Suprapubic skin (tissue), 4 donors: ENCODE measurements at places on chromosomes 3 and 15. TPM values are rescaled to one million over a fixed set of nuclear protein-coding genes. Genes with fewer than 3 reads are reported as not detected.

Gene RTP4
- total RNA-seq = 1.3 TPM

Gene UROC1
- not detected for total RNA-seq

DNA sequence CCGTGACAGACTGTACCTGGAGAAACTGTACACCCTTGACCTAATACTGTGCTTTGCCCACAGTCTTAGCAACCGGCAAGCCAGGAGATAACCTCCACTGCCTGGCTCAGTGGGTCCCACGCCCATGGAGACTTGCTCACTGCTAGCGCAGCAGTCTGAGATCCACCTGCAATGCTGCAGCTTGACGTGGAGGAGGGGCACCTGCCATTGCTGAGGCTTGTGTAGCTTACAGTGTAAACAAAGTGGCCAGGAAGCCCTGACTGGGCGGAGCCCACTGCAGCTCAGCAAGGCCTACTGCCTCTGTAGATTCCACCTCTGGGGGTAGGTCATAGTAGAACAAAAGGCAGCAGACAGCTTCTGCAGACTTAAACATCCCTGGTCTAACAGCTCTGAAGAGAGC lies 189.3 kb downstream of the EDEM1 start:
- no peak for DNase-seq

DNA sequence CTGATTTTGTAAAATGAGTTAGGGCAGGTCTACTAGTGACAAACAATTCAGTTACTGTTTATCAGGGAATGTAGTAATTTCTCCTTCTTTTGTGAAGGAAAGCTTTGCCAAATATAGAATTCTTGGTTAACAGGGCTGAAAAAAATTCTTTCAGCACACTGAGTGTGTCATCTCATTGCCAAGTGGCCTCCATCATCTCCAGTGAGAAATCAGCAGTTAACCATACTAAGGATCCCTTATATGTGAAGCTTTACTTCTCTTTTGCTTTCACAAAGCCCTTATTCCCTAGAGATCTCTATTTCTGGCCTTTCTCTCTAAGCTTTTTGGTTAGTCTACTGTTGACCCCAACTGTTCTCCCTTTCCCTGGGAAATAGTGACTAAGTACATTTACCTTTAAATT lies 269.1 kb downstream of the SCAPER start:
- DNase-seq = no peak

DNA sequence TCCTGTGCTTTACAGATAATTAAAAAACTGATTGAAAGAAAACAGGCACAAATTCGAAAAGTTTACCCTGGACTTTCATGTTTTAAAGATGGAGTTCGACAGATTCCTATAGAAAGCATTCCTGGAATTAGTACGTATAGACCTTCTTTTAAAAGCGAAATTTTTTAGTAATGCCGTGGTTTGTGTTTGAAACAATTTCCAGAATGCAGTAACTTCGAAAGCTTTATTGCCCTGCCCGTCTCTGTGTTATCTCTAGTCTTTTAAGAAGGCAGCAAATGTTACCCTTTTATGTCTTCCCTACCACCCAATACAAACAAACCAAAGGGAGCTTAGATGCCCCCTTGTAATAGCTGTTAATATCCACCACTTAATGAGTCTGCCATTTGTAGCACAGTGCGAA lies 39.7 kb downstream of the SGO1 start:
- no peak for DNase-seq

DNA sequence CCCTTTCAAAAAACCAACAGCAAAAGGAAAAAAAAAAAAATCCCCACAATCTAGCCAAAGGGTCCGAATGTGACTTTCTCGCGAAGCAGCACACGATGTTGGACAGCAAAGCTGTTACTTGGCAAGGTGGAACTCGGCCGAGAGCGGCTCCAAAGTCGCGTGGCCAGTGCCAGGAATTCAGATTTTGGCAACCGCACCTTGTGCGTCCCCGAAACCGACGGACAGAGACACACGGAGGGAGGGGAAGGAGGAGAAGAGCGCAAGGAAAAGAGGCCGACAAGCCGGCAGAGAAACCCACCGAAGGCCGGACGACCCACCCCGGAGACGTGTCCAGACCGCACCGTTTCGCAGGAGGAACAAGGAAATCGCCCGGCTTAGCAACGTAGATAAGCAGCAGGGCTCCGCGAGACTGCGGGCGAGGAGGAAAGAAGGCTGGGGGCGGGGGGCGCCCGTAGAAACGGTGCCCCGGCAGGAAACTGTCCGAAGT lies 517.3 kb downstream of the MECOM start:
- no peak for DNase-seq
